Renal cortical epithelial cell (primary cell): ENCODE measurements at places on chromosomes 6 and 20.
A peak's percentile ranks its signal among the peaks of the same experiment; 100 is the strongest.

GRCh38 chr6:141401851-141402250 lies 730.9 kb upstream of the GJE1 start:
- DNase-seq: no peak

DNA sequence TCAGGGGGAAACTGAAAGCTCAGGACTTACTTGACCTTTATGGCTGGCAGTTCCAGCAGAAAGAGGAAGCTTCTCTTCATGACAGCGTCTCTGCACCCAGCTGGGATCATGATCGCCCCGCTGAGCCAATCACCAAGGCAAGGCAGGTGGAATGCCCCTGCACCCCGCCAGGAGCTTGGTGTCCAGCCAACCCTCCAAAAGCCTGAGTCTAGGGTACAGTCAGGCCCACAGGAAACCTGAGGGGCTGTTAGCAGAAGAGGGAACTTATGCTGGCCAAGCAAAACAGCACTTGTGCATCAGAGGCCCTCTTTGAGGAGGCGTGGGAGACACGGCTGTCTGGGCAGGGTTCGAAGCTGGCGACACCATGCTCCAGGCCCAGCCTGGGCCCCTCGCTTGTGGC lies 188.3 kb upstream of the GMDS start:
- no peak for DNase-seq

GRCh38 chr20:46031014-46031569 lies 2.1 kb downstream of the SLC12A5 start:
- DNase-seq: no peak

DNA sequence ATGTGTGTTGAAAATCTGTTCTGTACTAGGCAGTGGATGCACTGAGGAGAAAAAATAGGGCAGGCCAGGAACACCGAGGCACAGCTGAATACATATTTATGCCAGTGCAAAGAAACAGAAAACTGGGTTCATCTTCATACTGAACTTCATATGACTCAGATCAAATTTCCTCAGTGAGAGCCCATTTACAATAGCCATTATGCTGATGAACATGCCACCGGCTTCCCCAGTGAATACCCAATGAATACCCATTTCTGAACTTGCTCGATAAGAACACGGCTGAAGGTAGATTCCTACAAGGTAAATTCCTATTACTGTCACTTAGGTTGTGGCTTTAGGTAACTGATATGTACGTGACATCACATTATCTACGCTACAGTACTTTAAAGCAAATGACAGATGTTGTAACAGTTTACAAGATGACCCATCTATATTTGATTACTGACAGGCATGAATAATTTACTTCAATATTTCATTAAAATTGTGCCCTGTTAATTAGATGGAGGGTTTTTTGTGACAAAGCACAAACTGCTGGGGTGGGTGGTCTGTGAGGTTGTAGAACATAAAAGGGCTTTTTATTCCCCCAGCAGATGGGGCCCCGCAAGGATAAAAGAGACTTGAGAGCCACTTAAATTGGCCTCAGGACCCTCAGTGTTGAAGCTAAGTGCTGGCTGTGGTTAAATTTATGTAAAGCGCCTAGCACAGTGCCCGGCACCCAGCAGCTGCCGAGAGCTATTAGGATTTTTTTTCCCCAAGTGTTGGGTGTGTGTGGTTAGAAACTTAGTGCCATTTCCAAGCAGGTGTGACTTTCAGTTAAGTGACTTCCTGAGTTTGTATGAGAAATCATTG lies 264.5 kb downstream of the CD83 start:
- DNase-seq: no peak

- no peak for DNase-seq
Observed at GRCh38 chr20:6595704-6596103, 171.8 kb upstream of the BMP2 start.

DNA sequence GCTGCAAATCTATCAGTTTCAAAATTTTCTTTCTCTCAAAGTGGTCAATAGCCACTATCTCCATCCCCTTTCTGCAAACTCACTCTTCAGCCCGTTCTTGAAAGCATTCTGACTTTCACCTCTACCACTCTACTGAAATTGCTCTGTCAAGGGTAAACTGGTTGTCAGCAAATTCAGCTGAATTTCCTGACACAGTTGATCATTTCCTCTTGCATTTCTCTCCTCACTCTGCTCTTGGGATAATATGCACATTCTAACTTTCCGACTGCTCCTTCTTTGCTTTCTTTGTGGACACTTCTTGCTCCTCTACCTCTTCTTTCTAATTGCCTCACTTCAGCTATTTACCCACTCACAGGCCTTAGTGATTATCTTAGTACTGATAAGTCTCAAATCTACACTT lies 73.7 kb upstream of the TINAG start:
- DNase-seq: no peak

- no peak for DNase-seq
Observed at GRCh38 chr6:148438632-148439031, 96.0 kb downstream of the SASH1 start.

- DNase-seq: no peak
Observed at GRCh38 chr20:5887386-5887785, 62.9 kb downstream of the TRMT6 start.

- DNase-seq: no peak
Observed at GRCh38 chr6:47634210-47635047, 64.0 kb upstream of the ADGRF4 start.

DNA sequence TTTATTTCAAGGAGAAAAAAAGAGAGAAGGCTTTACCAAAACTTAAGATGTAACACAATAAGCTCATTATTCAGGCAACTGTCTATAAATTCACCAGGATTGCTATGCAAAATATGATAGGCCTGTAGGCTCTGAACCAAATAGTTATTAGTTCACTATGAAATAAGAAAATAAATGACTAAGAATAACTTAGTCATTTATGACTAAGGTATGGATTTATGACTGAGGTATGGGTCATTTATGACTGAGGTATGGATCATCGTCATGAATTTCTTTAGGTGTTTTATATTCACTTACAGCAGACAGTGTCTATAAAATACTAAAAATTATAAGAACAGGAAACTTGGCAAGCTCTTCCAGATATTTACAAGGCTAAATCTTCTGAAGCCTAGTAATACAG lies 52.1 kb upstream of the SNX9 start:
- no peak for DNase-seq

DNA sequence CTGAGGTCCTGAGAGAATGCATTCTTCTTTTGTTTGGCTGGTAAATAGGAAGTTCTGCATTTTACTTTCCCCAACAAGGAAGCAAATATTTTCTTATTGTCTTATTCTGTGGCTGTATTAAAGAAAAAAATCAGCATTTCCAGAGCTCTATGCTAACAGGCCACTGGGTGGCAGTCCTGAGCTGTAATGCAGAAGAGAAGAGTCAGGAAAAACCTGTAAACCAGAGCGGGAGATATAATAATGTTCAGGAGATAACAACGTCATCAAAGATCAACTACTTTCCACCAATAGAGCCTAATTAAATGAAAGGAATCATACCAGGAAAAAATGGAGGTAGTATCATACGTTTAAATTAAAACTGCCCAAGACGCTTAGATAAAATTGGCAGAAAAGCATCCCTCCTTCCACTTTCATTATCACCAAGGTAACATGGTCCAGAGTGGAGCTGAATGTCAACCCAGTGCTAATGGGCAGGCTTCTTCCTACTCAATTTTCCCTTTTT lies 55.6 kb upstream of the CARMIL1 start:
- DNase-seq: peak; percentile 68

- no peak for DNase-seq
Observed at GRCh38 chr6:125816828-125817280, 26.1 kb downstream of the NCOA7 start.

DNA sequence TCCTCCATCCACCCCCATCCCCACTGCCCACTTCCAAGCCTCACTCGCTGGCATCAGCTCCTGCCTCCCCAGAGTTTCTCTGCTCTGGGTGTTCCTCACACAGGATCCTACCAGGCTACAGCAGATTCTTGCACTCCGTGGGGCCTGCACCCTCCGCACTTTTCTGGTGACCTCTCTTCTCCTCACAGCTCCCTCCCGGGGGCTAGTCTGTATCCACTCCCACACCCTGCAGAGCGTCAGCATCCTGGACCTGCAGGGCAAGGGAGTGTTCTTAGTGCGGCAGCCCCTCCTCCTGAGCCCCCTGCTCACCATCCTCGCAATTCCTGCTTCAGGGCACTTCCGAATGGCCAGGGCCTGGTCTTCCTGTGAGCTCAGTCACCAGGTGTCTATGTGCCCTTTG lies 224.2 kb downstream of the DLL1 start:
- no peak for DNase-seq
